ENCODE measurements at places on chromosomes 13 and 19.
A peak's percentile ranks its signal among the peaks of the same experiment; 100 is the strongest.

- no peak for DNase-seq
Observed at GRCh38 chr19:29678484-29679106, 13.3 kb downstream of the PLEKHF1 start.

- no peak for DNase-seq
Observed at GRCh38 chr19:38543807-38544568, 73.8 kb downstream of the MAP4K1 start.

DNA sequence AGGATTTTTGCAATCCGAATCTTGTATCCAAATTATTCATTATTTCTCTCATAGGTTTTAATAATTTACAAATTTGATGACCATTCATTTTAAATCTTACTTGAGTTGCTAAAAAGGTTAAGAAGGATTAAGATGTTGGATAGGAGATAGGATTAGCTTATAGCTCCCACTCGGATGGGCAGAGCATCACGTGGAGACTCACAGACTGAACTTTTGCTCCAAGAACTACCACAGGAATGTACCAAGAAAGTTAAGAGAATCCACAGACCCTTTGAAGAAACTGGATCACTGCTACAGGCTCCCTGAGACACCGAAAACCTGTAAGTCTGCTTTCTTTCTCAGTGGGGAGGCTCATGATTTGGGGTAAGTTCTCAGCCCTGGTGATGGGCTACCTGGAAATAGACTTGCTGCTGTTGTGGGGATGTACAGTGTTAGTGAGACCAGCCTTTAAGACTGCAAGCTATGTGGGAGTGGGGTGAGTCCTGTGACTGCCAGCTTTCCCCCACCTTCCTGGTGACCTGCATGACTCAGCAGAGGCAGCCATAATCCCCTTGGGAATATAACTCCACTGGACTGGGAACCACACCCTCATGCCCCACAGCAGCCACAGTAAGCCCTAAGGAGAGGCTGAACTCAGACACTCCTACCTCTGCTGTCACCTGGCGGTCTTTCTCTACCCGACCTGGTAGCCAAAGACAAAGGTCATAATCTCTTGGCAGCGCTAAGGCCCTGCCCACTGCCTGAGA, 1458.0 kb downstream of the OLFM4 start:
- DNase-seq = no peak

DNA sequence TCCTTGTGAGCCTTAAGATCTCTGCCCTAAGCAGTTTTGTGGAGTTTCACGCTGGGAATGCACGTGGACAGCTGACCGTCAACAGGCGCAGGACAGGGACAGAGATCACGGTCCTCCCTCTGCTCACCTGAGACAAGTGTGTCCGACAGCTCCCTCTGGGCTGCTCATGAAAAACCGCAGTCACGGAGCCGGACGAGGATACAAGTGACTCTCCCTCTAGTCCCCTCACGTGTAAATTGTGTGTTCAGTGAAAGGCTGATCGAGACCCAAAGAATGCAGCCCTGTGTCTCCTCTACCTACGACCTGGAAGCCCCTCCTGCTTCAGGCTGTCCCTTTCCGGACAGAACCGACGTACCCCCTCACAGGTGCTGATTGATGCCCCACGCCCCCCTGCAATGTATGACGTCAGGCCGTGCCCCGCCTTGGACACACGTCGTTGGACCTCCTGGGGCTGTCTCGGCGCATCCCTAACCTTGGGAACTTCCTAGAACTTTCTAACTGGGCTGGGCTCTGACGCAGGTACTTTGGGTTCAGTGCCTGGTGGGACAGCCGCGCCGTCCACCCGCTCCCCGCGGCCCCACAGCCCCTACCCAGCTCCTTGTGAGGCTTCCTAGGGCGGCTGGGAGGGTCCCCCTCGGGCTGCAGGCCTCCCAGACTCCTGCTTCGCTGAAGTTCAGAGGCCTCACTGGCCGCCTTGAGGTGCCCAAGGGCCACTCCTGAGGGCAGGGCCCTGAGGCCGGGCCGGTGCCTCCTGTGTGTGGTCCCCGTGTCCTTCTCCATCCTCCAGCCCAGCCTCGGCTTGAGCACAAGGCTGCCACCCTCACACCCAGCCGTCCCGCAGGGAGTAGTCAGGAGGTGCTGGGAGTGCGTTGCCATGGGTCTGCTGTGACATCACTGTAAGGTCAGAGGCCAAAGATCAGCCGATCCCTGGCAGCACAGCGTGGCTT, at the start of gene C13orf46:
Gene C13orf46 (minus strand): TSS at position 859 of the 947 bp plus-strand sequence. CDS start 79 bp downstream, at position 780.
- no peak for DNase-seq

GRCh38 chr19:17579661-17580244, 24.3 kb downstream of the COLGALT1 start:
- no peak for DNase-seq

DNA sequence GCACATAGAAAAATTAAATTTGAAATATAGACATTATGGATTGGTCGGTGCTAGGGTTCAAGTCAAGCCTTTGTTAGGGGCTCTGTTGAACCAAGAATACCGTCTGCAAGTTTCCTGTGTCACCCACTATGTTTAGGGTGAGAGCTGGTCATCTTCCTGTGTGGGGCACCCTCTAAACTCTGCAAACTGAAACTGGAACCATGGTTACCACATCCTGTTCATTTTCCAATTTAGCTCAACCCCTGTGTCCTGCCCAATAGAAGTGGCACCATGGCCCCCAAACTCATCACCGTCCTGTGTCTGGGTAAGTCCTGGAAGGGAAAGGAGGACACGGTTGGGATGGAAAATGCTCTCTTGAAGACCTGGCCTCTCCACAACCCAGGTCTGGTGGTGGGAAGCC, 29.9 kb downstream of the LAIR2 start:
- DNase-seq = peak; percentile 6
